IPS-NIHi11 (cell line): ENCODE measurements at places on chromosomes 1 and 21.

DNA sequence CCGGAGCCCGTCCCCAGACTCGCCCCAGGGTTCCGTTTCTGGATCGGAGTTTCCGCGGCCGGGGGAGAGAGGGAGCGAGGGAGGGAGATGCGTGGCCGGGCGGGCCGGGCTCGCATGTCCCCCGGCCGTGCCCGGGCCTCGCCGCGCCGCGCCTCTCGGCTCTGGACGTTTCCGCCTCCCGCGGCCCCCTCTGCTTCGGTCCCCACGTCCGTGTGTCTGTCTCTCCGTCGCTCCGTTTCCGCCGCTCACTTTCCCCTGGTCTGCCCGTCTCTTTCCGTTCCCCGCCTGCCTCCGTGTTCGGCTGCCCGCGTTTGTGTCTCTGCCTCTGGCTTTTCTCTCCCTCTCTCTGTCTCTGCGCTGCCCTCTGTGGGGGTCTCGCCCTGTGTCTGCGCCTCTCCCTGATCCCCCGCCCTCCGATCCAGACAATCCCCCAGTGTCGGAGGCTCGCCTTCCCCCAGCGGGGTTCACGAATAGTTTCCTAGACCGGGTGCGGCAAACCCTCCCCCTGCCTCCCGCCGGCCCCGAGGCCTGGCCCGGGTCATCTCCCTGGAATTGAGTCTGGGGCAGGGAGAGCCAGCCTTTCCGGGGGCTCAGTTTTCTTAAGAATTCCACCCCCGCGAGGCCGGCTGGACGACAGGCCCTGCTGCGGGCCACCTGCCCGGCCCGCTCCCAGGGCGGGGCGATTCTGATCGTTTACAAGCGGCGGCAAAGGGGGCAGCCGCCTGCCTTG, 735 bp downstream of the NBL1 start:
- peak; percentile 51 for DNase-seq

DNA sequence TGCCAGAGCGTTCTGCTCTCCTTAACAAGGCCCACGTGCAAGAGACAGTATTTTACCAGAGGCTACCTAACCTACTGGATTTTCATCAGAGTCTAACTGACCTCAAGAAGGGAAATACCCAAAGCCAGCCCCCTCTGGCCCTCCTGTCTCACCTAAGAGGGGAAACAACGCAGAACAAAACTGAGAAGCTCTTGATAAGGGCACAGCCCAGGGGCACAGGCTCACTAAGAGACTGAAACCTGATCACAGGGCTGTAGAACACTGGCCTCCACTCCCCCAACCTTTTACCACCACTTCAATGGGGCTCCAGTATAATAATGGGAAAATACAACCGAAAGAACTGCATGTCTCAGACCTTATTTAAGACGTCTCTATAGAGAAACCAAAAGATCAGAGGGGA, 449.5 kb upstream of the CAMK1G start:
- no peak for DNase-seq

DNA sequence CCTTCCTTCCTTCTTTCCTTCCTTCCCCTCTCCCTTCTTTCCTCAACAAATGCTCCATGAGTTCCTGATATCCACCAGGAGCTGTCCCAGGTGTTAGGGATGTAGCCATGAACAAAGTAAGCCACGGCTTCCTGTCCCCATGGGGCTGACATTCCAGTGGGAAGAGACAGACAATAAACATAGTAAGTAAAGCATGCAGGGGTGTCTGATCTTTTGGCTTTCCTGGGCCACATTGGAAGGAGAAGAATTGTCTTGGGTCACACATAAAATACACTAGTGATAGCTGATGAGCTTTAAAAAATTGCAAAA, 81.5 kb upstream of the ZBTB40 start:
- DNase-seq, result no peak

- DNase-seq, result peak; percentile 76
Measured at GRCh38 chr1:29379443-29380073, 143.2 kb downstream of the PTPRU start.

GRCh38 chr1:156559086-156559796, 13.1 kb downstream of the IQGAP3 start:
- no peak for DNase-seq

DNA sequence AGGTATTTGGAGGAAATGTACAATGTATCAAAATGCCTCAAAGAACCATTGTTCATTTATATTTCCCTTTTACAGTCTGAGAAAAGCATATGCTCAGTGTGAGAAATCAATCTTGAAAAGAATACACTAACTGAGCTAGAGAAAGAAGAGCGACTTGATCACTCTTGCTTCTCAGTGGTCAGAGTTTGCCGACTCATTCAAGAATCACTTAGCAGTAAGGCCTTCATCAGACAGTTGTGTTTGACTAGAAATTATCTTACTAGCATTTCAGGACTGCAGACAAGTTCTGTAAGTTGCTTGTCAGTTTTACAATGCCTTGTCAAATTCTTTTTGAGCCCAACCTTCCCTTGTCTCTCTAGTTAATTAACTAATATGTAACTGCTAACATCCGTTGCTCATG, 12.9 kb downstream of the RGS18 start:
- DNase-seq, result no peak
